ENCODE measurements at places on chromosomes 2 and 18.

DNA sequence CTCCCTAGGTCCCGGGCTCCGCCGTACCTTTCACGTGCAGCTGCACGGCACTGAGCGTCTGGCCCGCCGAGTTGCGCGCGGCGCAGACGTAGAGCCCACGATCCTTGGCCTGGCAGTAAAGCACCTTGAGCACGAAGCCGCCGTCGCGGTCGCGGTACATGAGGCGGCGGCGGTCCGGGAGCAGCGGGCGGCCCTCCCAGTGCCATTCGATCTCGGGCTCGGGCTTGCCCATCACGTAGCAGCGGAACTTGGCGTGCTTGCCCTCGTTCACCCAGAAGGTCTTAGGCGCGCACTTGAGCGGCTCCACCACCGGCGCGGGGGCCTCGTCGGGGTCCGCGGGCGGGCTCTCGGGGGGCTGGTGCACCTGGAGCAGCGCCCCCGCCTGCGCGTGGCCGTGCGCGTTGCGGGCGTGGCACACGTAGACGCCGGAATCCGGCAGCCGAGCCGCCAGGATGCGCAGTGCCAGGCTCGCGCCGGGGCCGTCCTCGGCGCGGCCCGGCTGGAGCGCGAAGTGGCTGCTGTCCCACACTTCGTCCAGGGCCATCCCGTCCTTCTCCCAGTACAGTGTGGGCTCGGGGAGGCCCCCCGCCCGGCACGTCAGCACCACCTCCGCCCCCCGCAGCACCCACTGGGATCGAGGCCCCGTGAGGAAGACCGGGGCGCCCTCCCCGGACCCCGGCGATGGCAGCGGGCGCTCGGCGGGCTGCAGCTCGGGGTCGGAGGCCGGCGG is 980 bp downstream of the OBSL1 start:
- H3K4me3 ChIP-seq = peak overlapping the region; percentile 77
- peak overlapping the region; percentile 54 for H3K27ac ChIP-seq
- DNase-seq = no peak
- peaks cover 22% of the 10 kb centered on the region for H3K4me1 ChIP-seq

- no peaks in the 10 kb centered on the region for H3K4me1 ChIP-seq
- no peak for DNase-seq
- H3K36me3 ChIP-seq = peaks cover 48% of the 10 kb centered on the region
- no peak overlapping the region for H3K27ac ChIP-seq
Measured at GRCh38 chr2:131132729-131133128, 27.6 kb downstream of the PLEKHB2 start.

- no peak for DNase-seq
- H3K4me3 ChIP-seq = no peak overlapping the region
- H3K4me1 ChIP-seq = no peaks in the 10 kb centered on the region
- no peaks in the 10 kb centered on the region for H3K36me3 ChIP-seq
- no peaks in the 10 kb centered on the region for H3K27me3 ChIP-seq
- no peak overlapping the region for H3K27ac ChIP-seq
Measured at GRCh38 chr2:14616950-14617349, 15.6 kb upstream of the LRATD1 start.

GRCh38 chr2:41737888-41738287 is 309.9 kb upstream of the PKDCC start:
- H3K27me3 ChIP-seq = peaks cover 5% of the 10 kb centered on the region
- no peak overlapping the region for H3K4me3 ChIP-seq
- no peaks in the 10 kb centered on the region for H3K4me1 ChIP-seq
- DNase-seq = no peak

GRCh38 chr2:150690870-150691269 is 203.4 kb upstream of the RND3 start:
- H3K4me3 ChIP-seq = no peak overlapping the region
- no peak overlapping the region for H3K27ac ChIP-seq
- H3K36me3 ChIP-seq = no peaks in the 10 kb centered on the region
- no peaks in the 10 kb centered on the region for H3K27me3 ChIP-seq

- H3K4me3 ChIP-seq = no peak overlapping the region
- no peaks in the 10 kb centered on the region for H3K4me1 ChIP-seq
- no peak overlapping the region for H3K27ac ChIP-seq
- no peaks in the 10 kb centered on the region for H3K36me3 ChIP-seq
- DNase-seq = peak; percentile 62
Measured at GRCh38 chr18:14959550-14959949, 211.6 kb downstream of the ANKRD30B start.

GRCh38 chr2:16522031-16522831 is 143.4 kb downstream of the CYRIA start:
- peaks cover 9% of the 10 kb centered on the region for H3K4me1 ChIP-seq
- H3K4me3 ChIP-seq = no peak overlapping the region
- no peak for DNase-seq
- H3K27ac ChIP-seq = no peak overlapping the region
- peaks cover 3% of the 10 kb centered on the region for H3K27me3 ChIP-seq

DNA sequence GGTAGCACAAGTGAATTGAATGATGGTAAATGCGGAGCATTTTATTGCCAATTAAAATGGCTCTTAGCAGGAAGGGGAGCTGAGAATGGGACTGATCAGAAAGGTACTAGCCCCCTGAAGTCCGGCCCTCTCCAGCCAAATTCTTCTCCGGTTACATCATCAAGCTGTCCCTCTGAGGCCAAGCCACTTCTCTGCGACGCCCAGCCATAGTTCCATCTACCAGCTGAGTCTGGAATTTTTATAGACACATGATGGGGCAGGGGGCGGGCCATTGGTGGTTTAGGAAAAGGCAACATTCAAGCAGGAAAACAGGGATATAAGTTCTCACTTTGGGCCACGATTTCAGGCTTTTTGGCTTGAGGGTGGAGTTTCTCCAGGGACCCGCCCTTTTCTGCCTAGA is 22.7 kb downstream of the RPRM start:
- no peaks in the 10 kb centered on the region for H3K27me3 ChIP-seq
- no peak for DNase-seq
- no peak overlapping the region for H3K27ac ChIP-seq
- H3K4me1 ChIP-seq = no peaks in the 10 kb centered on the region
- H3K4me3 ChIP-seq = no peak overlapping the region

- H3K4me1 ChIP-seq = peaks cover 5% of the 10 kb centered on the region
- H3K27me3 ChIP-seq = peaks cover 20% of the 10 kb centered on the region
- H3K4me3 ChIP-seq = no peak overlapping the region
Measured at GRCh38 chr2:169090133-169090820, 20.9 kb downstream of the DHRS9 start.

GRCh38 chr18:59096098-59096789 is 43.4 kb upstream of the SEC11C start:
- no peak overlapping the region for H3K27ac ChIP-seq
- peaks cover 80% of the 10 kb centered on the region for H3K27me3 ChIP-seq
- no peak overlapping the region for H3K4me3 ChIP-seq
- no peaks in the 10 kb centered on the region for H3K4me1 ChIP-seq
- no peak for DNase-seq
- H3K36me3 ChIP-seq = no peaks in the 10 kb centered on the region

DNA sequence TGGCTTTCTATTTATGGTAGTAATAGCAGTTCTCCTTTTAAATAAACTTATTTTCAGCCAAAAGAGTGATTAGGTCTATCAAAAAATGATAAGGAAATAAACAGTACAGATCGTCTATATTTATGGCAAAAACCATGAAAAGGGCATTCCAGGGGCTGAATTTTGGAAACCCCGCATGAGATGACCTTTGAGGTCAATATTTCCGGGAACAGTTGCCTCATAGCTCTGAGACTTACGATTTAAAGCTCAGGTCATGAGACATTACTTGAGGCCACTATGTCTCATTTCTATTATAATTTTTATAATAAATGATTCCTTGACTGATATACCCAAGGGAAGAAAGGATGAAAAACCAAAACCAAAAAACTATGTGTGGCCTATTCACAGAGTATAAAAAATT is 101.1 kb downstream of the LDLRAD4 start:
- no peak overlapping the region for H3K27ac ChIP-seq
- no peaks in the 10 kb centered on the region for H3K27me3 ChIP-seq
- no peaks in the 10 kb centered on the region for H3K36me3 ChIP-seq
- H3K4me3 ChIP-seq = no peak overlapping the region

DNA sequence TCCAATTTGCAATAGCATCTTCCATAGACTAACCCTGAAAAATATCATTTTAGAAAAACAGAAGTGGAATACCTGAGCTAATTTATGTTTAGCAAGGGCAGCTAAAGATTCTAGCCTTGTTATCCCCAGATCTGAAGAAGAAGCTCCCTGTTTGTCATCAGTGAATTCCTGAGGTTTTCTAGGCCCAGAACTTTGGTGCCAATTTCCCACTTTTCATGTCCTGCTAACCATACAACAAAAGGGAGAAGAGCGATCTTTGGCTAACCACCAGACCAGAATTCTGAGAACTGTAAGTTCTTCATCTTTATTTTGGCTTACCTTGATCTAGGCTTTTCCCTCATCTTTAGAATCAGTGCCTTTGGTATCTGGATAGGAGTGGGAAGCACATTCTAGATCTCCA is 51.3 kb upstream of the RASGRP3 start:
- H3K36me3 ChIP-seq = no peaks in the 10 kb centered on the region
- DNase-seq = no peak
- H3K27ac ChIP-seq = no peak overlapping the region
- peaks cover 14% of the 10 kb centered on the region for H3K4me1 ChIP-seq
- no peak overlapping the region for H3K4me3 ChIP-seq

DNA sequence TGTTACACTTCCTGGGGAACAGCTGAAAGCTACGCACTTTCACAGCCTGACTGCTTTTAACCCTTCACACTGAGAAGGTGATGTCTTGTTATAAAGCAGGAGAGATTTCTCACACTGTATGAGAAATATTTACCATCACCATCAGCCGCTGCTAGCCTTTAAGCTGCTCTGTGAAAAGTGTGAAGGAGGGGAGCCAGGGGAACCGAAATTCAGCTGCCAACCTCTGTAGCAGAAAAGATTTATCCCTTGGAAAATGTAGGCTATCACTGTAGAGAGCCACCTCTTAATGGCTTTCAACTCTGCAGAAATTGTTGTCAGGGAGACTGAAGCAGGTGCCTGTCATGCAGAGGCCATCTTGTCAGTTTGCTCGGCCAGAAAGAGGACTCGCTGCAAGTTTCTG is 145.3 kb downstream of the SP3 start:
- DNase-seq = no peak
- no peak overlapping the region for H3K4me3 ChIP-seq
- H3K27me3 ChIP-seq = peaks cover 52% of the 10 kb centered on the region
- H3K4me1 ChIP-seq = no peaks in the 10 kb centered on the region
- no peak overlapping the region for H3K27ac ChIP-seq
- no peaks in the 10 kb centered on the region for H3K36me3 ChIP-seq

DNA sequence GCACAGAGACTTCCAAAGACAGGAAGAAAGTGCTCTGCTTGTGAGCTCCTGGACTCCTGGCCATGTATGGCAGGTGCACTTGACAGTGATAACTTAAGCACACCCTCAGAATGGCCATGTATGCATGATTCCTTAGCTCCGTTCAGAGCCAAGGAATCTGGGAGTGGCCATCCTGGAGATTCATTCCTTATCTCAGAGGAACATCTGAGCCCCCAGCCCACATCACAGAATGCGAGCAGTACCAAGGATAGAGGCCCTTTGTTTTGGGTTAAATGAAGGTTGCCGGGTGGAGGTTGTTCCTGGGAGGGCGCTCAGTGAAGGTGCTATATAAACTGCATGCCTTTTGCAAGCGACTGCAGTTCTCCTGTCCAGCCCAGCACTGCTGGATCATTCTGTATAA is 26.9 kb downstream of the DIPK1C start:
- no peak for DNase-seq
- no peak overlapping the region for H3K27ac ChIP-seq
- no peaks in the 10 kb centered on the region for H3K36me3 ChIP-seq
- H3K4me1 ChIP-seq = no peaks in the 10 kb centered on the region
- no peak overlapping the region for H3K4me3 ChIP-seq
- H3K27me3 ChIP-seq = no peaks in the 10 kb centered on the region

DNA sequence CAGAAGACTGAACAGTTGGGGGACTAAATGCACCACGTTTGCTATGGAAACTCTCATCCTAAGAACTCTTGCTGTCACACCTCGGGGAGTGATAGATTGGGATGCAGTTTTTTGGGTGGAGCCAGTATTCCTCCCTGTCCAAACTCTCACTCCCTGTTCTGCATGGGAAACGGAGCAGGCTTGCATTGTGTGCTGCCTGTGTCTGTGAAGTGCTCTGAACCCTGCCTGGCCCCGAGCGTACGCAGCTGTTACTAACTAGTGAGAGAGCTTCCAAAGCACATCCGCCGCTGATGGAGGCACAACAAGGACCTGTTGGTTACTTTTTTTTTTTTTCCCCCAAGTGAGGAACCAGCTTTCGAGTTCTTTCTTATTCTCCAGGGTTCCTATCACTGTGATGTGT is 195.5 kb downstream of the ANAPC1 start:
- DNase-seq = no peak
- peaks cover 10% of the 10 kb centered on the region for H3K4me1 ChIP-seq
- H3K27ac ChIP-seq = no peak overlapping the region

DNA sequence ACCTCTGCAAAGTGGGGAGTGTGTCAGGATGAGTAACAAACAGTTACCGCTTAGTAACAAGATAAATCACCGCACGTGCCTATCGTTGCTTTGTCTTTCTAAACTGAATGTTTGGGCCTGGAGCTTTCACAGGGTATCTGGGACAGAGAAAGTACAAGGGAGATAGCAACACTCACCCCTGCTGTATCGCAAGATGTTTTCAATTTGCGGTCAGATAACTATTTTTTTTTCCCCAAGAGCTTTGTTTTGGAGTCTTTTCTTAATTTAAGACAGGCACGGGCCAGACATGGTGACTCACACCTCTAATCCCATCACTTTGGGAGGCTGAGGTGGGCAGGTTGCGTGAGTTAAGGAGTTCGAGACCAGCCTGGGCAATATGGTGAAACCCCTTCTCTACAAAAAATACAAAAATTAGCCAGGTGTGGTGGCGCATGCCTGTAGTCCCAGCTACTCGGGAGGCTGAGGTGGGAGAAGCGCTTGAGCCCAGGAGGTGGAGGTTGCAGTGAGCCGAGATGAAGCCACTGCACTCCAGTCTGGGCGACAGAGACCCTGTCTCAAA is 146.6 kb downstream of the GBX2 start:
- no peak overlapping the region for H3K4me3 ChIP-seq
- DNase-seq = no peak
- H3K4me1 ChIP-seq = no peaks in the 10 kb centered on the region
- peaks cover 5% of the 10 kb centered on the region for H3K36me3 ChIP-seq
- H3K27ac ChIP-seq = no peak overlapping the region

DNA sequence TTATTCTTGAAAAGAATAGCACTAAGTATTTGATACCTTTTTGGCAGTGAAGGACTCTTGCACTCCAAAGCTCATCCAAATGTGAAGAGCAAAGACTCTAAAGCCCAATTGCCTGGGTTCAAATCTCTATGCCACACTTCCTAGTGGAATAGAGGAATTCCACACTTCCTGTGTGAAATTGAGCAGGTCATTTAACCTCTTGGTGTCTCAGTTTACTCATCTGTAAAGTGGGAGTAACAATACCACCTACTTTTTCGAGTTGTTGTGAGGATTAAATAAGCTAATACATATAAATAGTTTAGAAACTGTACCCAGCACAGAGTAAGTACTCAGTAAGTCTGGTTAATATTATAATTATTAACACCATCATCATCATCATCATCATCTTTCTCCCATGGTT is 72.6 kb downstream of the AP1S3 start:
- no peaks in the 10 kb centered on the region for H3K36me3 ChIP-seq
- H3K27ac ChIP-seq = no peak overlapping the region
- H3K4me1 ChIP-seq = peaks cover 25% of the 10 kb centered on the region
- H3K27me3 ChIP-seq = no peaks in the 10 kb centered on the region
- DNase-seq = no peak

- H3K4me3 ChIP-seq = no peak overlapping the region
- no peaks in the 10 kb centered on the region for H3K36me3 ChIP-seq
- H3K4me1 ChIP-seq = no peaks in the 10 kb centered on the region
- no peaks in the 10 kb centered on the region for H3K27me3 ChIP-seq
- H3K27ac ChIP-seq = no peak overlapping the region
Measured at GRCh38 chr18:7164323-7165004, 46.9 kb upstream of the LAMA1 start.
